ENCODE measurements at places on chromosomes 6 and 20.
A peak's percentile ranks its signal among the peaks of the same experiment; 100 is the strongest.

GRCh38 chr20:19327401-19327800 is 115.0 kb downstream of the SLC24A3 start:
- no peak for DNase-seq

GRCh38 chr6:107202876-107203468 is 87.7 kb upstream of the BEND3 start:
- no peak for DNase-seq

DNA sequence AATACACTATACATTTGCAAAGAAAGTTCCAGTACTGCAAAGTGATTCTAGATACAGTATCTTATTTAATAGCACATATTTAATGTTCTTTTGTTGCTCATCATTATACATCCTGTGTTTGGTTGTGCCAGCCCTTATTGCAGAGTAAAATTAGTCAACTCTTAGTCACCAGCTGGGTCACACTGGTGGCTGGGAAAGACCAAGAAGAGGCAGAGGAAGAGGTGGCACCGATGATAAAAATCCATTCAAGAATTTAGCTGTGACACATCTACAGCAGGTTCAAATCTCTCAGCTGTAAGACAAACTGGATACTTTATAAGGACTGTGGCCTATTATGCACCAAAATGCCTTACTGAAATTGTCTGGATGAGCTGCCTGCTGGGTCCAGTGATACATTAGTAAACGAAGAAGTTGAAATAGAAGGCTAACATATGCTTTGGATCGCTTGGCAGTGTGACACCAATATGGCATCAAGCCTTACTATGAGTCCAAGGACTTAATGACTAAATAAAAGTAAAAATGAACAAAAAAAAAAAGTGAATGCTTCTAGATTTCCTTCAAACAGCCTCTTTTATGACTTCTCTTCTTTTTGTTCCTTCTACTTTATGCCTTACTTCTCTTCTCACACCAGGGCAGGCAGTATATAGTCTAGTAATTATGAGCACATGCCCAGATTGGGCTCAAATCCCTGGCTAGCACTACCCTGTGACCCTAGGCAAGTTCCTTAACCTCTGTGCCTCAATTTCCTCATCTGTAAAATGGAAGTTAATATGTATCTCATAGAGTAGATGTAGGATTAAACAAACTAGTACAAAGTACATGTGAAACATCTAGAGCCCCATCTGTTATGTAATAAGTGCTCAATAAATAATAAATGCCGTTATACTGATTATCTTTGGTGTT is 29.4 kb upstream of the RNF8 start:
- DNase-seq: no peak

GRCh38 chr6:75802366-75802765 is 53.3 kb downstream of the MYO6 start:
- DNase-seq: no peak

- DNase-seq: peak; percentile 36
Observed at GRCh38 chr6:16483315-16483875, 245.0 kb downstream of the GMPR start.

GRCh38 chr20:407133-407952 is 756 bp upstream of the RBCK1 start:
- DNase-seq: peak; percentile 63

GRCh38 chr6:13400772-13401171 is 72.4 kb upstream of the TBC1D7 start:
- no peak for DNase-seq

GRCh38 chr6:167849846-167850459 is 23.2 kb downstream of the AFDN start:
- DNase-seq: no peak

GRCh38 chr20:19875376-19876221 is 117.5 kb downstream of the RIN2 start:
- no peak for DNase-seq

- no peak for DNase-seq
Observed at GRCh38 chr6:16741112-16742016, 19.9 kb downstream of the ATXN1 start.

All from naive thymus-derived CD8-positive, alpha-beta T cell (primary cell).